ENCODE measurements at places on chromosomes 16 and 17. TPM values are rescaled to one million over a fixed set of nuclear protein-coding genes. Genes with fewer than 3 reads are reported as not detected.
A peak's percentile ranks its signal among the peaks of the same experiment; 100 is the strongest.

DNA sequence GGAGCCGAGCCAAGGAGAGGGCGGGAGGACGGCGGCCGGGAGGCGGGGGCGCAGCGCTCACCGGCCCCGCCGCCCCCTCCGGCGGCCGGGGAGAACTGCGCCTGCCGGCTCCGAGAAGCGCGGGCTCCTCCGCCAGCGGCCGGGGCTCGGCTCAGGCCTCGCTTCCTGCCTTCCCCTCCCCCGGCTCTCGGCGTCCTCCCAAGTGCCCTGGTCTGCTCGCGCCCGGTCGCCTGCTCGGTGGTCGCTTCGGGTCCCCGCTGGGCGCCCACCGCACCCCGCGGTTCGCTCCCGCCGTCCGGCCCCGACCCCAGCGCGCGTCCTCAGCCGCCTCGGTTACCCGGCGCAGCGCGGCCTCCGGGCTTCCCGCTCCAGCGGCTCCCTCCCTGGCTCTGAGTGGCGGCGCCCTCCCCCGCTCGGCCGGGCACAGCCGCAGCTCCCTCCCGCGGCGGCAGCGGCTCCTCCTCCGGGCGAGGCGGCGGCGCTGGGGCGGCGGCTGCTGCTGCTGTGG, 313 bp downstream of the UBTF start:
- no peak for DNase-seq

DNA sequence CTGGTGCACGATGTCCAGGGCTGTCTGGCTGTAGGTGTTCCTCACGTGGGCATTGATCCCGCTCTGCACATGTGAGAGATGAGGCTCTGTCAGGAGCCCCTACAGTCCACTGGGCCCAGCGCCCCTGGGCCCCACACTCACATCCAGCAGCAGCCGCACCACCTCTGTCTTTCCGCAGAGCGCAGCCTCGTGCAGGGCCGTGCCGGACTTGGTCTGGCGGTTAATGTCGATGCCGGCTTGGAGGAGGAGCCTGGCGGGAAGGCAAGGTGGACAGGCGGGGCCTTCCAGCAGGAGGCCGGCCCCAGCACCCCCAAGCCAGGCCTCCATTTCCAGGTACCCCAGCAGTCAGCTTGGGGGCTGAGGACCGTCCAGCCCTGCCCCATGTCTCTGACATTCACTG, 9.2 kb downstream of the CASKIN1 start:
- DNase-seq = no peak

The GAST gene
- total RNA-seq = not detected

The DNAAF1 gene
- 0.38 TPM for total RNA-seq

GRCh38 chr16:71540-72401, 660 bp downstream of the RHBDF1 start:
- peak; percentile 64 for DNase-seq

The PDE6G gene
- not detected for total RNA-seq

DNA sequence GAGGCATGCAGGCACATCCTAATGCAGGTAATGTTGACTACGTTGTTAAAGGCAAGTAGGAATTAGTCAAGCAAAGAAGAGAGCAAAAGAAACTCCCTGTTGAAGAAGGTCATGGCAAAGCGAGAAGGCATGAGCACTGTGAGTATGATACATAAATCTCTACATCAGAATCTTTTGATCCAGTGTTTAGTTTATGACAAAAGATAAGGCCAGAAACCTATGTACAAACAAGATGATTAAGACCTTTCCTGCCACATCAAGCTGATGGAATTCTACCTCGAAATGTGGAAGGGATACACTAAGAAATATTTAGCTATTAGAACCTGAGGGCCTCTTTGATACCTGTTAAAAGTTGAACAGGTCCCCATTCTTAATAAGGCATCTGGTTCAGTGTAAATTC, 20.2 kb downstream of the SYCE1L start:
- no peak for DNase-seq

GRCh38 chr16:12295395-12295794, 318.9 kb downstream of the SNX29 start:
- DNase-seq = peak; percentile 24

The NGFR gene
- 0.64 TPM for total RNA-seq

DNA sequence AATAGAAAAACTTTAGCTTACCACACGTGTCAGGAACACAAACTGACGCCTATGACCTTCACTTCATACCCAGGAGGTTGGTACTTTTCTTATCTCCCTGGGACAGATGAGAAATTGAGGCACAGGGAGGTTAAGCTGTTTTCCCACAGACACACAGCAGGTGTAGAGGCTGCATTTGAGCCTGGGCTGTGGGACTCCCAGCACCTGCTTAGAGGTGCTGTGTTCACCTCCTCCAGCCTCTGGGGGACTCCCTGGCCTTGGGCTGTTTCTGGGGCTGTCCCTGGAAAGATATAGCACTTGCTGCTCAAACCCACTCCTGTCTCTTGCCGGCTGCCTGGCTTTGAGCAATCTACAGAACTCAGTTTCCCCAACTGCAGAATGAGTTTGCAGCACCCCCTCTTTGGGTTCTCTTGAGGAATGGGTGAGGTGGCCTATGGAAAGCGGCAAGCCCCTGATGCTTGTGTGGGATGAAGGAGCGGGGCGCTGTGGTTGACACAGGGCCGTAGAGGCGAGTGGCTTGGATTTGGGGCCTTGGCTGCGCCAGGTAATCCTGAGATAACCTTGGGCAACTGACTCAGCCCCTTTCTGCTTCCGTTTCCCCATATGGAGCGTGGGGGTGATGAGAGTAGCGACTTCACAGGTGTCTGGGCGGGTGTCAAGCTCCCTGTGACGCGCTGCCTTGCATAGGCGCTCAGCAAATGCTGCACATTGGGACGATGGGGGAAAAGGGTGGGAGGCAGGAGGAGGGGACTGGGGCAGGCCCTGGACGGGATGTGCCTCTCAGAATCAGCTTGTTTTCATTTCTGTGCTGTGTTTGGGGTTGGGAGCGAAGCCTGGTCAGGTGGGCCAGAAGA, 104.5 kb upstream of the CIBAR2 start:
- DNase-seq = no peak

DNA sequence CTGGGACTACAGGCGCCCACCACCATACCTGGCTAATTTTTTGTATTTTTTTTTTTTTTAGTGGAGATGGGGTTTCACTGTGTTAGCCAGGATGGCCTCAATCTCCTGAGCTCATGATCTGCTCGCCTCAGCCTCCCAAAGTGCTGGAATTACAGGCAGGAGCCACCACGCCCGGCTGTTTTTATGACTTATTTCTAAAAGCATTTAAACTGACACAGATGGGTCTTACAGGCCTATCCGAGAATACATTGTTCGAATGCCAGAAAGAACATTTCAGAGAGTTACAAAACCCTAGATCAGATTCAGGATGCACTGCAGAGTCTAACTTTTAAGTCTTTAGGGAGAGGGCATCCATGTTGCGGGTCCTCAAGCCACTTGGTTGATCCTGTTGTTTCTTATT, 234.7 kb upstream of the MAF start:
- no peak for DNase-seq

DNA sequence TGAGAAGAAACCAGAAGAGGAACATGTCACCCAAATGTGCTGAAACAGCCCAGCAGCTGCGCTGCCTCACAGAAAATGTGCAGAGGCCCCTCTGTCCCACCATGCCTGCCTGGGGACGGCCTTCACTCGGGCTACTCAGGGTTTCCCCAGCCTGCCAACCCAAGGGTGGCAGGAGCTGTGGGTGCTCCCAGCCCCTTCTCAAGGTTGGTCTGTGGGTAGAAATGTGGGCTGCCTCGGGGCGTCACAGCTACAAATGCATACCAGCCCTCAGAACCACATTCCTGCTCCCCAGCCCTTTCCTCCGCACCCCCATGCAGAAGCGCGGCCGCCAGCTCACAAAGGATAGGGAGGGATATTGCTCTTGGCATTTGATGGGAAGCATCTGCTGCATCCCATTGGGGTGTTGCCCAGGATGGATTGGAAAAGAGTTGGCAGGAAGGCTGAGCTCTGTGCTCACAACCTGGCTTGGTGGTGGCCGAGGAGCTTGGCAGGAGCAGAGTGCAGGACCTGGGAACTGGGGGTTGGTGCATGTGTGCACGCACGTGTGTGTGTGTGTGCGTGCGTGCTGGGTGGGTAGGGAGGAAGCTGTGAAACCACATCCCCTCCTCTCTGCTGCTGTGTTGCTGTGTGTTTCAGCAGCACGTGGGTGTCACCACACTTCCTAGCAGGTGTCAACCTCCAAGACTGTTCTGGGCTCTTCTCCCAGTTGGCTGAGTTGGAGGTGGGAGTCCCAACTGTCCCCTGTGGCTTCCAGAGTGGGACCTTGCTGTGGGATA, 304.4 kb downstream of the SEC14L1 start:
- DNase-seq = peak; percentile 57

- no peak for DNase-seq
Measured at GRCh38 chr16:22425847-22426246, 51.4 kb upstream of the CDR2 start.

The NUPR1 gene
- 3.8 TPM for total RNA-seq

- peak; percentile 10 for DNase-seq
Measured at GRCh38 chr17:79192503-79193351, 118.1 kb downstream of the ENGASE start.

DNA sequence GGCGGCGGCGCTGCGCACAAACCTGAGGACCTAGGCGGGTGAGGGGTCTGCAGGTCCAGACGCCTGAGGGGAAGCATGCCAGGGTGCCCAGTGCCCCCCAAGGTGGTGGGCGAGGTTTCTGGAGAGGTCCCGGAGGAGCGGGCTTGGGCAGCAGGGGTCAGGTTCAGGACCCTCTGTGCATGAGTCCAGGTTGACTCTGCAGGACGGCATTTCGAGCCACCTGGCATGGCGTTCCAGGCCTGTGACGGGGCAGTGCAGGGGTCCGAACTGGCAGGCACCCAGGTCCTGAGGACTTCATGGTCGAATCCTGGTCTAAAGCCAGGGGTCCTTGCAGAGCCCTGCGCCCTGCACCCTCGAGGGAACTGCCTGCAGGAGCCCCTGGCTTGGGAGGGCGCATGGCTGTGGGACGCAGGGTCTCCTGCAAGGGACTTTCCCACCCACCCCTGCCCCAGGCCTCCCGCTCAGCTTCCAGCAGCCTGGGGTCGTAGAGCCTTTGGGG, 3.5 kb downstream of the SLC16A3 start:
- DNase-seq = no peak

The CCL1 gene
- total RNA-seq = not detected

DNA sequence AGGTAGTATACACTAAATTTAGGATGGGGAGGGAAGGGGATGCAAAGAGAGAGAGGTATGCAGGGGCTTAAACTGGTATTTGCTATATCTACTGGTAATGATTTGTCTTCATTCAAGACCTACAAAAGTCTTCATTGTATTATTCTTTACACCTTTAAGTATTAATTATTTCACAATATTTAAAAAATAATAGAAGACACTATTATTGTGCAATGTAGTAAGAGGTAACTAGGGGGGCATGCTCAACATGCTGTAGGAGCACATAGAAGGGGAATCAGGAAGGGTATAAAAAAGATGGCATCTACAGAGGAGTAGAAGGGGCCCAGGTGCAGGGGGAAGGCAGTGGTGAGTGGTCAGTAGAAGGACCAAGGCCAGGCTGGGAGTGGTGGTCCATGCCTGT, 14.9 kb upstream of the CCR7 start:
- DNase-seq = no peak

The OR1F1 gene
- total RNA-seq = 0.32 TPM

The NPTX1 gene
- total RNA-seq = 0.48 TPM

The CD300H gene
- total RNA-seq = not detected

DNA sequence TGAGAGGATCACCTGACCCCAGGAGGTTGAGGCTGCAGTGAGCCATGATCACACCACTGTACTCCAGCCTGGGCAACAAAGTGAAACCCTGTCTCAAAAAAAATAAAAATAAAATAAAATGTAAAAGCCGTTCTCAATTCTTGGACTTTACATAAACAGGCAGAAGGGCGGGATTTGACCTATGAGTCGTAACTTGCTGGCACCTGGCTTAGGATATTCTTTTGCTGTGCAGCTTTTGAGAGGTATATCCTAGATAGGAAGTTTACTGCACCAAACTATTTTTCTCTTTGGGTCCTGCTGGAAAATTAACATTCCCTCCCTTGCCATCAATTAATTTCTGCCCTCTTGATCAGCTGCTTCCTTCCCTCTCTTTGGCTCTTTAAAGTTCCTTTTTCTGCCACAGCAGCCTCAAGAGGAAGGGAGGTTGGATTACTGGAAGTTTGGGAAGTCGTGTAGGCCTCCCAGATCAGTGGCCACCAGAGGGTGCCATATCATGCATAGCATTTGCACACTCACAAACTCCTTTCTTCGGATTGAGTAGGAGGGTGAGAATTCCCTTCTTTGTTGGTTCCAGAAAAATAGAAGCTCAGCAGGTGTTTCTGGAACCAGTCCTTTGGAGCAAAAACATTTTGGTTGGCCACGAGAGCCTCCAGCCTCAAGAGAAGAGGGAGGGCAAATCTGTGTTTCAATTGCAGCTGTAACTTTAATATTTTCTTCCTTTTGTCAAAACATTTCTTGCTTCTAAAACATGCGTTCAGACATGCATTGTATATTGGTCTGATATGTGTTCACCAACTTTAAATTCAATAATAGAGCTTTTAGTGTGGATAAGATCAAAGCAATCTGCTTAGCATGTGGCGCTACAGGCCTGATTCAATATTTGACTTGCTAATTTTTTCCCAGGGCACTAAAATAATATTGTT, 147.3 kb downstream of the CCDC182 start:
- peak; percentile 61 for DNase-seq

- no peak for DNase-seq
Measured at GRCh38 chr17:4008082-4008435, 43.8 kb upstream of the ATP2A3 start.

The KRT15 gene
- total RNA-seq = 0.26 TPM

DNA sequence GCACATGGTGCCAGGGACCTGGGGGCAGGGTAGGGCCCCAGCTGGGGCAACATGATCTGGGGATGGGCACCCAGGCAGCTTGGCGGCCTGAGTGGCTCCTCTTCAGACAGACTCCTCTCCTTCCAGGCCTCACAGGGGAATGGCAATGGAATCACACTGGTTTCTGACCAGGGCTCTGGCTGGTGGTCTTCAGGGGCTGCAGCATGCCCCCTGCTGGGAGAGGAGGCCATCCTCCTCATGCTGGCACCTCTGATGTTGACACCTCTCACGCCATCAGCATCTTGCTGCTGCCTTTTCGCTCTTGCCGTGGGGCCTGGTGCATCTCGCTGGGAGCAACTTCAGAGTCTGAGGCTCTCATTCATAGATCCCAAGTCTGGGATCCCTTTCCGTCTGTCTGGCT, 11.2 kb upstream of the GFOD2 start:
- no peak for DNase-seq

DNA sequence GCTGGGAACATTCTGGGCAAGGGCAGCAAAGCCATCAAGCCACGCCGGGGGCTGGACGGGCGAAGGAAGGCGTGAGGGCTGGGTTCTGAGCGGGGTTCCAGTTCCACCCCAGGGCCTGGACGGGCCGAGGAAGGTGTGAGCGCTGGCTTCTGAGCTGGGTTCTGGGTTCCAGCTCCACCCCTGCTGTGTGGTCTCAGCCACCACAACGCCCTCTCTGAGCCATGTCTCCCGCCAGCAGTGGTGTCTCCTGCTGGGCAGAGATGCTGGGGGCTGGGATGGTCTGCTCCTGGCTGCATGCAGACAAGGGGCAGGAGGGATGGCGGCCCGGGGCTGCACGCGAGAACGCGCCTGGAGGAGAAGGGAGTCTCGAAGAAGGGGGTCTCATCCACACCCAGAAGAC, 3.9 kb upstream of the CPNE7 start:
- no peak for DNase-seq

GRCh38 chr16:57798267-57798810, 4.0 kb downstream of the KIFC3 start:
- DNase-seq = no peak

The ASB16 gene
- not detected for total RNA-seq

The CCDC144A gene
- 1.2 TPM for total RNA-seq

The CFAP97D1 gene
- total RNA-seq = 0.16 TPM

Measured in astrocyte (in vitro differentiated cells and primary cell).